ENCODE measurements at places on chromosomes 3 and 15. TPM values are rescaled to one million over a fixed set of nuclear protein-coding genes. Genes with fewer than 3 reads are reported as not detected.

DNA sequence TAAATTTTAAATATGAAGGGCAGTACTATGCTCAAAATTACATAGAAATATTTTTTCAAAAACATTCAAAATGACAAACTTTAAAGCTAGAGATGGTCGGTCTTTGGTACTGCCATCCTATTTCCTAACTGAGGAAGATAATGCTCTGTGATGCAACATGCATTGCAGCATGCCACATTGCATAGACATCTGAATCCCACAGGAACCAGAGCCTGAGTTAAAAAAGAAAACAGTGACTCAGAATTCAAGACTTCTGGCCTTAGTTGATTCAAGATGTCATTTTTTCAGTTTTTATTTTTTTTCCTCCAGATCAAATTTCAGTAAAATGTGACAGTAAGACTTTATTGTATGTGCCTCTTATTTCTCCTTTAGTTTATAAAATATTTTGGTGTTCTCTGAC, 33.1 kb downstream of the TP63 start:
- DNase-seq = no peak

EPHB3 gene
- 65.0 TPM for total RNA-seq

FGF12 gene
- total RNA-seq = 9.8 TPM

GRCh38 chr3:9396301-9396631, 1.1 kb upstream of the SETD5 start:
- no peak for DNase-seq

GRCh38 chr3:23162934-23163333, 40.2 kb upstream of the UBE2E2 start:
- no peak for DNase-seq

DNA sequence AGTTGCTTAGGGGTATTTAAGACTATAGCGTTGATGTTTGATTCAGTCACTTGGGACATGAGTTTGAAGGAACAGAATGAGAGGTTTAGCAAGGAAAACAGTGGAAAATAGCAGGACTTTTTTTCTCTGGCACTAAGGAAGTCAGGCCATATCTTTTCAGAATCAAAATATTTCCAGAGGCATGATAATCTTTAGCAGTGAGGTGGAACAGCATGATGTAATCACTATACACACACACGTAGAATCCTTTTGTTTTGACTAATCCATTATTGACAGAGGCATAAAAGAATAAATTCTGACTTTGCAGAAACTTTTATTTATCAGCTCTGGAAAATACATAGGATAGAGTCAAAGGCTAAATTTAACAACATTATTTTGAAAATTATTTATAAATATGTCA, 174.1 kb downstream of the ZPLD1 start:
- no peak for DNase-seq

DNA sequence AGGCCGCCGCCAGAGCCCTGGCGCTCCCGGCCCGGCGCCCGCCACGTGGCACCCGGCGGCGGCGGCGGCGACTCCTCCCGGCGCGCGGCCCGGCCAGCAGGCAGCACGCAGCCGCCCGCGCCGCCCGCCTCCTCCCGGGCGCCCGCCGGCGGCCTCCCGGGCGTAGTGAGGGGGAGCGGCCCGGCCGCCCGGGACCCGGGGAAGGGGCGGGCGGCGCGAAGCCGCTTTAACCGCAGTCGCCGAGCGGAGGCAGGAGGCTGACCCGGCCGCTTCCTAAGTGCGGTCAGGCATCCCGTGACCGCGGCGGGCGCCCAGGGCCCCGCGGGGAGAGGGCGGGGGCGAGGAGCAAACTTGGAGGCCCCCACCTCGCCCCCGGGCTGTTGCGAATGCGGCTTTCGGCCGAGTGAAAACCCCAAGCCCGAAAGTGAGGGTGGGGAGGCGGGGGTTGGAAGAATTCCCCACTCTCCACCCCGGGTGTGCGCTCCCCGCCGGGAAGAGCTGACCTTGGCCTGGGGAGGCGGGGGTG, 1.7 kb upstream of the HES1 start:
- peak; percentile 85 for DNase-seq

DNA sequence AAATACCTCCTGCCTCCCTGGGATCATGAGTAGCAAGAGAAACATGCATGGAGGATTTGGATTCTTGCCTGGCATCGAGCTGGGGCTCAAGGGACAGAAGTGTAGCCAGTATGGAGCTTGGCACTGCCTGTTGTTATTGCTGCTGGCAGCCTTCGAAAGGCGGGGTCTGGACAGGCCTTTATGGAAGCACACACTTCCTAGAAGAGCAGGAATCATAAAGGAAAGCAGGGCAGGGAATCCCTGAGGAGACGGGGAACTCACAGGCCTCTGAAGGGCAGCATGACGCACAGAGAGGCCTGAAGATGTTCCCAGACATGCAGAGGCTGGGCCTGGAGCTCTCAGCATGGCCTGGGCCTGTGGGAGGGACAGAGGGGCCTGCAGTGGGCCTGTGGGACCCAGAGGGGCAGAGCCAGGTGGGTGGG, 18.6 kb upstream of the SLC41A3 start:
- DNase-seq = no peak

GRCh38 chr3:183591881-183592521, 36.5 kb upstream of the KLHL6 start:
- no peak for DNase-seq

- no peak for DNase-seq
Measured at GRCh38 chr15:93048759-93049161, 40.3 kb downstream of the RGMA start.

DNA sequence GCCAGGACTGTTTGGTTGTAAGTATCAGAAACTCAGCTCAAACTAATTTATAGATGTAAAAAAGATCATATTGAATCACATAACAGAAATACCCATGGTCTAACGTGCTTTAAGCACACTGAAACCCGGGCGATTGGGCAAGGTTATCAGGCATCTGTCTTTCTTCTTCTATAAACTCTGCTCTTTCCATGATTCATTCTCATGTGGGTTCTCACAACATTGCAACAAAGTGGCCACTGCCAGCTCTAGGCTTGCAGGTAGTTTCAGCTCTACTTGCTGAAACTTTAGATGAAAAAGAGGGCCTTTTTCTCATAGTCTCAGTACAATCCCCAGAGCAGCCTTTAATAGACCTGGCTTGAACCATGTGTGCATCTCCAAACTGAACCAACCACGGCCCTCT, 456.1 kb downstream of the MFSD1 start:
- DNase-seq = no peak

UROC1 gene
- not detected for total RNA-seq

CD96 gene
- not detected for total RNA-seq

DNA sequence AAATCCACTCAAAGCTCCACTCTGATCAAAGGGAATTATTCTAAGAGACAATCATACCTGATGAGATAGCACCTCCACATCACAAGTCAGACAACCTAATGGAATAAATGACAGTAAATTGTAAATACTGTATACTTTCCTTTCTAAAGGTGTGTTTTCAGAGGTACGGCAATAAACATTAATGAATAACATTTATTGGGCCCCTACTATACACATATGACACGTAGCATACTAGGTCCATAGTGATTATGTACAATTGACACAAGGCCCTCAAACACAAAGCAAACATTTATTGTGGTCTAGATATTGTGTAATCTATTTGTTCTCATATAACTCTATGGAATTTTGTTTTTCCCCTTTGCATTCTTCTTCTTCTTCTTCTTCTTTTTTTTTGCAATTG, 429.8 kb downstream of the FOXP1 start:
- no peak for DNase-seq

DNA sequence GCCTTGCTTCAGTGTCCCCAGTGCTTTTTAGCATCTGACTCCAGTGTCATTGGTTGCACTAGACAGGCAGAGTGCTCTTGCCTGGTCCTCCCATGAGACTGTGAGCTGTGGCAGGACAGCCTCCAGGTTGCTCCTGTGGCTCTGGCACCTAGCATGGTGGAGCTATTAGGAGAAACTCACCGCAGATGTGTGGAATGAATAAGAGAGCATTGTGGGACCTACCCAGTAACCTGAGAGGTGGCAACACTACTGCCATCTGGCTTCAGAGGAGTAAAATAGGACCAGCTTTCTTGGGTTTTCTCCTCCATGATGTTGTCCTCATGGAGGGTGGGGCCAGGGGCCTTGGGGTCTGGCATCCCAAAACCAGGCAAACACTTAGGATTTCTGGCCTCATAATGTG, 183.6 kb downstream of the EPHB1 start:
- DNase-seq = no peak

KBTBD12 gene
- total RNA-seq = not detected

DNA sequence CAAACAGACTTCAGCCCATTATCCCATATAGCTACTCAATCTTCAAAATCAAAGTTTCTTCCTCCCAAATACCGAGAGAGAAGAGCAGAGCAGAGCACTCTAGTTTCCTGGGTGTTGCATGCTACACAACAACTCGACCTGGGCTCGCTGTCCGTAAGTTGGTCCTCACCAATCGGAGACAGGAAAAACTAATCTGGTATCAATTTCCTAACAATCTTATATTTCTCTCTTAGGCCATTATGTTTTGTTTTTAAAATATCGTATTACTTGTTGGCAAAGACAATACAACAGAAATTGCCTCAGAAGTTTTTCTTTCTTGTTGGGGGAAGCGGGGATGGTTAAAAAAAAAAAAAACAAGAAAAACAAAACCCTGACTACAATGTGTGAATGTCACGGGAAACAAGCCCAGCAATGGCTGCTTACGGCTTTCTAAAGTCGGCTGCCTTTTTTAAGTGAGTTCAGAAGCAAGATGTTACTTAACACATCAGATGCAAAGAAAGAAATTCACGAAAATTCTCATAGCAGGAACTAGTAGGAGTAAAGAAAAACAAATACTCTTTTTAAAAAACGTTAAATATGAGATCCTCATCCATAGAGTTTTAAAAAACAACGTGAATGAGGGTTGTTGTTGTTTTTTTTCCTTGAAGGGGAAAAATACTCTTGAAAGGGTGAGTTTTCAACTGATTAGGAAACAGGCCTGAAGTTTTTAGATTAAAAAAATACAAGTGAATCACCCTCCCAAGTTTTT, 1.9 kb downstream of the VGLL4 start:
- DNase-seq = no peak

DNA sequence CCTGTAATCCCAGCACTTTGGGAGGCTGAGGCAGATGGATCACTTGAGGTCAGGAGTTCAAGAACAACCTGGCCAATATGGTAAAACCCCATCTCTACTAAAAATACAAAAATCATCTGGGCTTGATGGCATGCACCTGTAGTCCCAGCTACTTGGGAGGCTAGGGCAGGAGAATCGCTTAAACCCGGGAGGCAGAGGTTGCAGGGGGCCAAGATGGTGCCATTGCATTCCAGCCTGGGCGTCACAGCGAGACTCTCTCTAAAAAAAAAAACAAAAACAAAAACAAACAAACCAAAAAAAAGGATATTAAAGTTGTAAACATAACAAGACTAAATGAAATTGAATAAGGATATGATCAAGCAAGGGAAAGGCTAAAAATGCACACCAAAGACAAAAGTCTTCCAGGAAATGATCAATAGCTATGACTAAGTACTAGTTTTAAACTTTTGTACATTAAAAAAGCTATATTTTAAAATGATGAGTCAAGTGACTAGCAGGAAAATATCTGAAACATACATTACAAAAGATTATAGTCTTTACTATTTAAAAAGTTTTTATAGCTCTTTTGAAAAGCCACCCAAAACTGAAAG, 28.6 kb downstream of the KLHL6 start:
- no peak for DNase-seq

- DNase-seq = no peak
Measured at GRCh38 chr3:137131081-137131480, 173.3 kb downstream of the IL20RB start.

MST1R gene
- total RNA-seq = 5.3 TPM

GRCh38 chr3:71601811-71602210, 18.3 kb upstream of the FOXP1 start:
- DNase-seq = no peak

SLC38A3 gene
- 11.0 TPM for total RNA-seq

- no peak for DNase-seq
Measured at GRCh38 chr3:55198554-55198953, 270.7 kb upstream of the LRTM1 start.

FYCO1 gene
- 15.2 TPM for total RNA-seq

DNA sequence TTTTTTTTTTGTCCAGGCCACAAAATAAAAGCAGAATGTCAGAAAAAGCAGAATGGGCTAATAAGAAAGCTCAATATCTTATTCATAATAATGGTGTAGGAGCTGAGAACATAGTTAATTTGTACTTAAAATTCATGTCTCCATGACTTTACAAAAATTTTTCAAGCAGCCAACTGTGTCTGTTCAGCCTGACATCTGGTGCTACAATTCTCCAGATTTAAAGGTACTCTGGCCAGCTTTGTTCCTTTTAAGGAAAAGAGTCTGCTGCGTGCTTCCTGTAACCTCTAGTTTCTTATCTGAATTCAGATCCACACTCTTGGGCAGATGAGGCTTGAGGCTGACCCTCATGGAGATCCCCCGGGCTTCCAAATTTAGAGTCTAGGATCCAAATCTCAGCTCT, 8.7 kb upstream of the RFX7 start:
- no peak for DNase-seq

DNA sequence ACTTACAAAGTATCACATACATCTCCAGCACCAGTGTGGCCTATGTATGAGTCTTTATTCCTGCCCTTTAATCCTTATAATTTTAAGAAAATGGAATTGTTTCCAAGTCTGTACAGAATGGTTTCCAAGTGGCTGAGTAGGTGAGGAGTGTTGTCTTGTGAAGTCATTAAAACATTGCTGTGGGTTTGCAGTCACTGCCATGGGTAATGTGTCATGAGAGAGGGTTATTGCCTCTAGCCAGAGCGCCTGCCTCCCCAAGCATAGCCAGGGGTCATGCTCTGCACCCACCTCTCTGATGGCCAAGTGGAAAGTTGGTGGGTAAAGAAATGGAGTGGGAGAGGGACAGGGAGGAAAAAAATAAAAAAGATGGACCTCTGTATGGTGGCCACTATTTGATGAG, 25.3 kb downstream of the TRAK1 start:
- DNase-seq = no peak

GRAMD2A gene
- 6.0 TPM for total RNA-seq

- DNase-seq = no peak
Measured at GRCh38 chr3:119759962-119760361, 21.9 kb upstream of the NR1I2 start.

HES1 gene
- 180 TPM for total RNA-seq

ACTR8 gene
- total RNA-seq = 40.1 TPM

GRCh38 chr15:95295896-95296625, 1034.4 kb upstream of the NR2F2 start:
- no peak for DNase-seq

DNA sequence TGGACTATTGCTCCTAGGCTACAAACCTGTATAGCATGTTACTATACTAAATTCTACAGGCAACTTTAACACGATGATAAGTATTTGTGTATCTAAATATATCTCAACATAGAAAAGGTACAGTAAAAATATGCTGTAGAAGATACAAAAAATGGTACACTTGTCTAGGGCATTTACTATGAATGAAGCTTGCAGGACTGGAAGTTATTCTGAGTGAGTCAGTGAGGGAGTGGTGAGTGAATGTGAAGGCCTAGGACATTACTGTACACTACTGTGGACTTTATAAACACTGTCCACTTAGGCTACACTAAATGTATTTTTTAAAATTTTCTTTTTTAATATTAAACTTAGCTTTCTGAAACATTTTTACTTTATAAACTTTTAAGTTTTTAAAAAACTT, 140.5 kb upstream of the SGO1 start:
- no peak for DNase-seq

GRCh38 chr3:119834754-119835370, 53.0 kb downstream of the NR1I2 start:
- DNase-seq = no peak

All from type B pancreatic cell (in vitro differentiated cells).